ENCODE measurements at places on chromosomes 7 and 10.

- DNase-seq: peak; percentile 55
Observed at GRCh38 chr10:124721330-124722045, 22.7 kb downstream of the FAM53B start.

- DNase-seq: no peak
Observed at GRCh38 chr10:86687750-86688149, 19.4 kb downstream of the LDB3 start.

DNA sequence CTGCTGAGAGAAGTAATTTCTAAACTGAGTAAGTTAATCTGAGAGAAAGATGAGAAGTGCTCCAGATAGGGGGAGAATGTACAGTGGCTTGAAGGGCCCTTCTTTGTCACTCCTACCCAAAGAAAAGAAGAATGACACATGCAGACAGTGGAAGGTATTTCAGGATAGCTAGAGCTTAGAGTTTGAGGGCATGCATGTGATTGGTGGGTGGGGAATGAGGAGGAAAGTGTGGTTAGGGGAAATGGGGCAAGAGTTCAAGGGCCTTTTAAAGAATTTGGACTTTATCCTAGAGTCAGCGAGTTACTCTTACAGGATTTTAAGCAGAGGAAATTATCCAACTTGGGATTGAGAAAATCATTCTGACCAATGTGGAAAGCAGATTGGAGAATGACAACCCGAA, 50.0 kb downstream of the ANLN start:
- DNase-seq: no peak

DNA sequence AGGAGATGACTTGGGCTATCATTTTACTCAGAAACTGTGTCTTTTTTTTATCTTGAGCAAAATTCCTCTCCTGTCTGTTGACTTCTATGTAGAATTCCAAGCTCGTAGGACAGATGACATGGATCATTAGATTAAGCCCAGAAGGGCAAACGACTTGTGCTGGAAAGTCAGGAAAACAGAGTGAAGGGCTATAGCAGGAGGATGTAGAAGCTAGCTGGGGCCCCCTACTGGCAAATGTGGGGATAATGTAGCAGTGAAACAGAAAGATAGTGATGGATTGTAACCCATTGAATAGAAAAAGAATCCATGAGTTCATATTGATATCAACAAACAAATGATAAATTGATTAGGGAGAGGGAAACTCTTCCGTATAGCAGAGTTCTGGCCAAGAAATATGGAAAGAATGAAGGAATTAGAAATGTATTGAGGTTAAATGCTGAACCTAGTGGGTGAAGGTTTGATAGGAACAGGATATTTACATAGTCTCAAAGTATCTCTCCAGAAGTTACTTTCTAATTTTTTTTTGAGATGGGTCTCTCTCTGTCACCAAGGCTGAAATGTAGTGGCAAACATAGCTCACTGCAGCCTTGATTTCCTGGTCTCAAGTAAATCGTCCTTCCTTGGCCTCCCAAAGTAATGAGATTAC, 103.6 kb downstream of the LYZL1 start:
- DNase-seq: peak; percentile 33

DNA sequence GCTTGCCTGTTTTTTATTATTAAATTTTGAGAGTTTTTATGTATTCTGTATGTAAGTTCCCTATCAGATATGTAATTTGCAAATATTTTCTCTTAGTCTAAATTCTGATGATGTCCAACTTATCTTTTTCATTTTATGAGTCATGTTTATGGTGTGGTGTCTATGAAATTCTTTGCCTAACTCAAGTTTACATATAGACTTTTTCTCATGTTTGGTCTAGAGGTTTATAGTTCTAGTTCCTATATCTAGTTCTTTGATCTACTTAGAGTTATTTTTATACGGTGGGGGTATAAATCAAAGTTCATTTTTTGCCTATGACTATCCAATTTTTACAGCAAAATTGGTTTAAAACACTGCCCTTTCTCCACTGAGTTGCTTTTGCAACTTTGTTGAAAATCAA, 26.3 kb upstream of the CCDC7 start:
- no peak for DNase-seq

- no peak for DNase-seq
Observed at GRCh38 chr7:157500171-157500960, 163.6 kb downstream of the DNAJB6 start.

DNA sequence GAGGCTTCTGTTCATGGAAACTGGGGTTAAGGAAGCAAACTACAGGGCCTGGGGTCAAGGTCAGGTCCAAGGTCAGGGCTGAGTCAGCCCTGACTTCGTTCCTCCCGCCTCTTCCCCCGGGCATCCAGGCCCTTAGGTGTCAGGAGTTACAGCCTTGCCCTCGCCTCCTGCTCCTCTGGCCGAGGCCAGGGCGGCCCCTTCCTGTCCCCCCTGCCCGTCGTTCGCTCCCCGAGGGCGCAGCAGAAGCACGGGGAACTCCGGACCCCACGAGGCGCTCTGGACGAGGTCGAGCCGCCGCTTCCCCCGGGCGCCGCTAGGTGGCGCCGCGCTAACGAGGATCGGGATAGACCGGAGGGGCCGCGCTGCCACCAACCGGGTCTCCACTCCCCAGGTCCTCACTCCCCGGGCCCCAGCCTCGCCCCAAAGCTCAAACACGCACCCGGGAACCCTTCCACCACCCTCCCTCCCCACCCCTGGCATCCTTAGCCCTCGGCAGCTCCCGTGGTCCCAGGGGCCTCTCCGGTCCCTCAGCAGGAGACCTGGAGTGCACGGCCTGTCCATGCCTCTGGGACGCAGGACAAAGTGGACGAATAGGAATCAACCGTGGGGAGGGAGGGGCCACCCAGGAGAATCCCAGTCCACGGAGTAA, 59.2 kb upstream of the MYL10 start:
- DNase-seq: peak; percentile 84

DNA sequence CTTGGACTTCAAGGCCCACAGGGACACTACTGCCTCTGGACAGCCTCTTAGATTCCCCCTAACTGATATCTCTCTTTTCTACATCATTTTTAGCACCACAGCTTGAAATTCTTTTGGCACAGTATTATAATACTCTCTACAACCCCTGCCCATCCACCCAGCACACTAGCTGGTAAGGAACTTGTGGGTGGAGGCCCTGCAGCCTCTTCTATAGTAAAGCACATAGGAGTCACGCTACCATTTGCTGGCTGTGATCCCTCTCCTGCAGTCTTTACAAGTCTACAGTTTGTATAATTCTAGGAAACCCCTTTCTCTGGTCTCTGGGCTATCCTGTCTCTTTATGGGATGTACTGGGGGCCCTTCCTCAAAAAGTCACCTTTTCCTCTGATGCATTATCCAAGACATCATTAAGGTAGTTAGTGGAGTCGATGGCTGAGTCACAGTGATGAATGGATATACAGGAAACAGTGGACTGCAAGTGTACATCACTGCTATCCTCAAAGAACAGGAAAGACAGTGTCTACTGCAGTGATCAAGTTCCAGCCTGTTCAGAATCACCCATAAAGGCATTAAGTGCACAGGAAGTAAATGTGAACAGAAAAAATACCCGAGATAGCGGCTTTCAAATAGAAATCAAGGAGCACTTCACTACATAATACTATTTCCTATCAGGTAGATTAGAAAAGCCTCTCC, 54.4 kb downstream of the STK17A start:
- no peak for DNase-seq

GRCh38 chr10:69392481-69393000, 24.2 kb downstream of the TACR2 start:
- peak; percentile 88 for DNase-seq

- no peak for DNase-seq
Observed at GRCh38 chr10:22451346-22451745, 106.0 kb downstream of the SPAG6 start.

GRCh38 chr7:55490099-55490498, 82.2 kb downstream of the VOPP1 start:
- DNase-seq: no peak

GRCh38 chr10:75971402-75972211, 540.2 kb downstream of the LRMDA start:
- no peak for DNase-seq

- DNase-seq: no peak
Observed at GRCh38 chr10:11479300-11479699, 132.2 kb downstream of the USP6NL start.

GRCh38 chr10:74307061-74307651, 156.1 kb downstream of the ADK start:
- DNase-seq: no peak

DNA sequence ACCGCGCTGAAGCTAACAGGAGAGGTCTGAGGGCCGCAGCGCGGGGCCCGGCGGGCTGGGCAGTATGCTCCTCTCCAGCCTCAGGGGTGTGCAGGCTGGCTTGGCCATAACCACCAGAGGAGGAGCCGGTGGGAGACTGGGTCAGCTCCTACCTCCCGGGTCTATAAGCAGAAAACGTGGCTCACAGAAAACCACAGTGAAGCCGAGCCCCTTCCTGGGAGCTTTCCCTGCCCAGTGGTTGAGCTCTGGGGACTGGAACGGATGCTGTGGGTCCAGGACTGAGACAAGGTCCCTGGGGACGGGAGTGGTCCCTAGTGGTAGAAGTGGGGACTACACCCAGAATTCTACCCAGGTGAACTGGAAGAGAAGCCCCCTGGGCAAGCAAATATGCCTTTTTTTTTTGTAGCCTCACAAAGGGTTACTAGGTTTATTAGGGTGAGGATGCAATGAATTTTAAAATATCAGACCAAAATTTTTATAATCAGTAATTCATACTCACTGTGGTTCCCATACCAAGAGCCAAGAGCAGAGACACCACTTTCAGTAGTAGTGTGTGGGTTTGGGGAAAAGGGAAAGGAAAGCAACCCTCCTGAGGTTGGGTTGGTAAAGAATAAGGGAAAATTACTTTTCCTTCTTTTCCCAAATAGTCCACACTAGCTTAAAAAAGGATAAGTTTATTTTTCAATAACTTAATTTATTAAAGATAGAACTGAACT, 67.9 kb upstream of the PRKCQ start:
- peak; percentile 39 for DNase-seq

DNA sequence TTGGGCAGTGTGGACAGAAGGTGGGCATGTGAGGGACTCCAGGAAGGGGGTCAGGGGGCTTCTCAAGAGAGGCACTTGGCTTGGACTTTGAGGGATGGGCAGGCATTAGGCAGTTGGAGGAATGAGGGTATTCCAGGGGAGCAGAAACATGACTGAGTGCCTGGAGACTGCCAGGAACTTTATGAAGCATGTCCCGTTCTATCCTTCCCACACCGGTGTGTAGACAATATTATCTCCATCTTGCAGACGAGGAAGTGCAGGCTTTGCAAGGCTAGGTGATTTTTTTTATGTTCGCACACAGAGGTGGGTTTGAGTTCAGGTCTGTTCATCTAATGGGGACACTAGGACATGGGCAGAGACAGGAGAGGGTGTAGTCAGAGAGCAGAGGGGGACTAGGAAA, 162.7 kb downstream of the RPS24 start:
- no peak for DNase-seq

GRCh38 chr7:138665669-138666140, 35.5 kb downstream of the SVOPL start:
- DNase-seq: no peak
